CD8-positive, alpha-beta memory T cell (primary cell): ENCODE measurements at places on chromosomes 7 and 10. TPM values are rescaled to one million over a fixed set of nuclear protein-coding genes. Genes with fewer than 3 reads are reported as not detected.

Gene MKX
- not detected for polyA plus RNA-seq

Gene TECPR1
- polyA plus RNA-seq: 22.7 TPM

Gene UPK3BL1
- 32.3 TPM for polyA plus RNA-seq

Gene MMP21
- polyA plus RNA-seq: not detected

Gene FAM20C
- not detected for polyA plus RNA-seq

Gene JCAD
- not detected for polyA plus RNA-seq

Gene CTTNBP2
- polyA plus RNA-seq: not detected

Gene ASB10
- polyA plus RNA-seq: not detected

Gene TFR2
- polyA plus RNA-seq: 2.7 TPM

Gene VIPR2
- polyA plus RNA-seq: 0.61 TPM

GRCh38 chr7:105003275-105003674 lies 10.7 kb upstream of the KMT2E start:
- DNase-seq: no peak

GRCh38 chr7:131122394-131122793 lies 205.3 kb upstream of the MKLN1 start:
- DNase-seq: peak; percentile 3

DNA sequence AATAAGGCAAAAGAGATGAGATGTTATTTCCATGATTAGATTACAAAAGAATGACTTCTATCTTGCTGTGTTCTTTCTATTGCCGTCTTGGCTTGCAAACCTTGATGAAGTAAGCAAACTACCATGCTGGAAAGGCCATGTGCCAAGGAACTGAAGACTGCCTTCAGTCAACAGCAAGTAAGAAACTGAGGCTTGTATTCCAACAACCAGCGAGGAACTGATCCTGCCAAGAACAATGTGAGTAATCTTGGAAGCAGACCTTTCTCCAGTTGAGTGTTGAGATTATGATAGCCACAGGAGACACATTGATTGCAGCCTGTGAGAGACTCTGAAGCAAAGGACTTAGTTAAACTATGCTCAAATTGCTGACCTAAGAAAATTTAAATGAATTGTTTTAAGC lies 164.6 kb upstream of the GRM3 start:
- no peak for DNase-seq

DNA sequence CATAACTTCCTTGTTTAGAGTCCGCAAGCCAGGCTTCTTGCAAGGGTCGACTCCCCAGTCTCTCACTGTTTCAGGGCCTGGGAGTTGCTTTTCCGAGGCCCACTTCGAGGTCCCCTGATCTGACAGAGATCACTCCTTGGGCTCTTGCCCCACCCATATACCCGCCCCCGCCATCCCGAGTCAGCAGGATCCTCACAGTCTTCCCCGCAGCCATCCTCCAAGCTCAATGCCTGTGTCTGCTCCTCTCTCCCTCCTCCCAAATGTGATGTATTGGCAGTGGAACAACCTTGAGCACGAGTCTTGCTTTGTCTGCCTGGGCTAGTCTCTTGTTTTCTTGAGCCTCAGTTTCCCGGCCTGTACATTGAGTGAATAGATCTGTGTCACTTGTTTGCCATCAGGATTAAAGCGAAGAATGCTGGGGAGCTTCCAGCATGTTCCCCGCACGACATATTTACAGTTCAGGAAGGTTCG lies 2.4 kb upstream of the HMX2 start:
- no peak for DNase-seq

DNA sequence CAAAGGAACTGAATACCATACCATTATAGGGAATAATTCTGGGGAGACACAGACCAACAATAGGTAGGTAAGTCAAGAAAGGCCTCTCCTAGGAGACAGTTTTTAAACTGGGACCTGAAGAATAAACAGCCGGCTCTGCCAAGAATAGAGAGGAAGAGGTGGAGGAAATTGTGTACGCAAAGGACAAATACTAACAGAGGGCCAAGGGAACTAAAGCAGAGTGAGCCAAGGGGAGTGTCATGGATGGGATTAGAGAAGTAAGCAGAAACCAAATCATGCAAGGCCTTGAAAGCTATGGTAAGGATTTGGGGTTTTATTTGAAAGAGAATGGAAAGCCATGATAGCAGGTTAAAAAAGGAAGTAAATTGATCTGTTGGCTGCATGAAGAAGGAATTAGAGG lies 18.1 kb upstream of the ITGB8 start:
- DNase-seq: no peak

- DNase-seq: peak; percentile 39
Measured at GRCh38 chr10:114538181-114538906, 119.7 kb downstream of the ABLIM1 start.

DNA sequence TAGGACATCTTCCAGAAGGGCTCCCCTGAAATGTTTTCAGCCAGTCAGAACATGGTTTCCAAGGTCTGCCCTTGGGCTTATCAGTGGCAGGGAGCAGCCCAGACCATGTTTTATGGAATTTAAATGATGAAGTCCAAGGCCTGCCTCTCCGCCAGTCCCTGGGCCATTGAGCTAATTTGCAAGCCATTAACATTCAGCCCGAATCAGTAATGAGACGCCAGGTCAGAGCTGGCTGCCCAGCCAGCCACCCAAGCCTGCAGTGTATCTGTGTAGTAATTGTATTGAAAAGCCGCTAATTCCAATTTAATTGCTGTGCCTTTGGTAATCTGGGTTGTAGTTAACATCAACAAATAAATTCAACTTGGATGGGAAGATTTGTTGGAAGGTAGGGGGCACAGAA lies 131.4 kb downstream of the PAXIP1 start:
- DNase-seq: no peak

- DNase-seq: no peak
Measured at GRCh38 chr7:128119036-128119435, 87.8 kb upstream of the LRRC4 start.

- no peak for DNase-seq
Measured at GRCh38 chr10:77031531-77032187, 605.9 kb downstream of the KCNMA1 start.

- DNase-seq: no peak
Measured at GRCh38 chr10:64219271-64220025, 698.2 kb downstream of the REEP3 start.

DNA sequence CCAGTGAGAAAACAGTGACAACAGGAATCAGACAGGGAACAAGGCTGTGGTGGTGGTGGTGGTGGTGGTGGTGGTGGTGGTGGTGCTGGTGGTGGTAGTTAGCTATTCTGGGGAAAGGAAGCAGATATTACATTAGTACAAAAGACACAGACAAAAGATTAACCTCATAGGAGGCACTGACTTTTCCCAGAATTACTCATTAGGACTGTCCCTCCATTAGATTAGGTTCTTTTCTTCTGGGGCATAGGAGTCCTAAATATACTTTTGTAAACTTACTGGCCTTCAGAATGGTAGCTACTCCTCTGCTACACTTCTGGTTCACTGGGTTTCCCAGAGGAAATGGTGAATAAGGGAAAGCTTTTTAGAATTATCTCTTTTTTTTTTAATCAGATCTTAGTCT lies 156.6 kb upstream of the SEMA3D start:
- DNase-seq: no peak

GRCh38 chr7:137454767-137455166 lies 111.2 kb upstream of the PTN start:
- DNase-seq: no peak

DNA sequence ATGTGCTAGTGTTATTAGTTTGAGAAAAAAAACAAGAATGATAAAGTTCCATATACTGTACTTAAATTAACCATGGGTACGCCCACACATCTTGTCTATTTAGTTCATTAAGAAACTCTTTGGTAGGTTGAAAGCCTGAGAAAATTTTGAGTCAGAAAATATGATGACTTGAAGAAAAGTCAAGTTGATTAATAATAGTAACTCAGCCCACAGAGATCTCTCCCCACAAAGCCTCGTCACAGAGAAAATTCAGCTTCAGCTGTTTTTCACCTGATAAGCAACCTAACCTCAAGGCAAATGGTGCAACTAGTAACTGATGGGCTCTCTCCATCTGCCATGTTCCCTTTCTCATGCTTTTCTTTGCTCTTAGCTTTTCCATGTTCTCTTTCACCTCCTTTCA lies 1021.6 kb downstream of the GATA3 start:
- DNase-seq: no peak

DNA sequence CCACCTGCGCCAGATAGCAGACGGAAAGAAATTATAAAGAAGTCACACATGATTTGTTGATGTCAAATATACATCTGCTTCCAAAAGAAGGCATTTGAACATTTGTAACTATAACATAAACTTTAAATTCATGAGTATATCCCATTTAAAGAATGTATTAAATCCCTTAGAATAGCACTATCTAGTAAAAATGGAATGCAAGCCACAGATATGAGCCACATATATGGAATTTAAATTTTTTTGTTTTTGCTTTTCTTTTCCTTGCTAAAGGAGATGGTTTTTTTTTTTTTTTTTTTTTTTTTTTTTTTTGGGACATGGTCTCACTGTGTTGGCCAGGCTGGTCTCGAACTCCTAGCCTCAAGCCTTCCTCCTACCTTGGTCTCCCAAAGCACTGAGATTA lies 730.8 kb downstream of the PHTF2 start:
- no peak for DNase-seq

GRCh38 chr10:29280488-29280840 lies 8.4 kb upstream of the LYZL1 start:
- no peak for DNase-seq

DNA sequence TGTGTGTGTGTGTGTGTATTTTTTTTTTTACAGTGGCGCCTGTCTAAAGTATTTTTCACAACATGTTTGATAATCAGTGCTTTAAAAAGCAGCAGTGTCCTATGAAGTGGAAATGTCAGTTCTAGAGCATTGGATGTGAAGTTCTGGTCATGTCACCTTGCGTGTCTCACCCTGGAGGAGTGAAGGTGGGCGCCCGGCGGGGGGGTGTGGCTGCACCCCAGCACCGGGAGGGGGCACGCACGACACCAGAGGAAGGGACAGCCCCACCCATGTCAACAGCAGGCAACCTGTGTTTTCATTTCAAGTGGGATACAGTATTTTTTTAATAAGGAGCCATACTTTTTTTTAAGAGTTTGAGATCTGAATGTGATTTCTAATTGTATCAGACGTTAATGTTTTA lies 4.5 kb upstream of the AP5Z1 start:
- DNase-seq: no peak

DNA sequence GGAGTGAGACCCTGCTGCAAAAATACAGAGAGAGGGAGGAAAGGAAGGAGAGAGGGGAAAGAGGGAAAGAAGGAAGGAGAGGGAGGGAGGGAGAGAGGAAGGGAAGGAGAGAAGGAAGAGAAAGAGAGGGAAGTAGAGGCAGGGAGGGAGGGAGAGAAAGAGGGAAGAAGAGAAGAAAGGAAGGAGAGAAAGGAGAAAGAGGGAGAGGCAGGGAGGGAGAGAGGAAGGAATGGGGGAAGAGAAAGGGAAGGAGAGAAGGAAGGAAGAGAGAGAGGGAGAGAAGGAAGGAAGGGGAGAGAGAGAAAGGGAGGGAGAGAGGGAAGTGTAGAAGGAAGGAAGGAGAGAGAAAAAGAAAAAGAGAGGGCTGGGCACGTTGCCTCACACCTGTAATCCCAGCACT lies 121.7 kb downstream of the TMEM130 start:
- DNase-seq: no peak
